RPMI8226 (cell line): ENCODE measurements at places on chromosomes 5 and 9.
A peak's percentile ranks its signal among the peaks of the same experiment; 100 is the strongest.

- DNase-seq, result no peak
Measured at GRCh38 chr9:104987743-104988142, 59.8 kb upstream of the ABCA1 start.

DNA sequence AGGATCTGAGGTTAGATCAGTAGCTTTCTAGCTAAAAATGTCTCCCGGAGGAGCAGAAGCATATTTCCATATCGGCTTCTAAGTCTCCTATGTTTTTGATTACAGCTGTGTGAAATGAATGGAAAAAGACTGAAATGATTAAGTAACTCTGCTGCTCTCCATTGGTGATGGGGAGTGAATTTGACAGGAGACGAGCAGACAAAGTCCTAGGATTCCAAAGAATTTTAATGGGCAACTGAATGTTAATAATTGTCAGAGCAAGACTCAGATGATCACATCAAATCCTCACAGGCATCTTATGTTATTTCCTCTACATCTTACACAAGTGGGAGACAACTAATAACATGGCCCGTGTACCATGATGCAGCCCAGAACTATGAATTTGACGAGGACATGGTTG, 66.8 kb downstream of the LIX1 start:
- DNase-seq, result no peak

DNA sequence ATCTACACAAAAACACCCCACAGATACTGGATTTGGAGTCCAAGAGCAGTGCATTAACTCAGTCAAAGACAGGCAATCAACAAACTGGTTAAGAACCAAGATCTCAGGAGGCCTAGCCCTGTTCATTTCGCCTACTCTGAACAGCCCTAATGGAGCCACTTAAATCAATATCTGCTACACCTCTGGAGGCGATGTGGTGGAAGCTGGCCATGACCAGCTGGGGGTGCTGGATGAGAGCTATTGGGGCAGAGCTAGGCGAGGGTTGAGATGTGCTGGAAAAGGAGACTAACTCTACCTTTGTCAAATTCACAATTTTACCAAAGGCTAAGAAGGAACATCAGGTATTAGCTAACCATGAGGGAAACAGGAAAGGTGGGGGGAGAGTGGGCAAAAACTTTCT, 23.3 kb upstream of the ARSB start:
- DNase-seq, result no peak

DNA sequence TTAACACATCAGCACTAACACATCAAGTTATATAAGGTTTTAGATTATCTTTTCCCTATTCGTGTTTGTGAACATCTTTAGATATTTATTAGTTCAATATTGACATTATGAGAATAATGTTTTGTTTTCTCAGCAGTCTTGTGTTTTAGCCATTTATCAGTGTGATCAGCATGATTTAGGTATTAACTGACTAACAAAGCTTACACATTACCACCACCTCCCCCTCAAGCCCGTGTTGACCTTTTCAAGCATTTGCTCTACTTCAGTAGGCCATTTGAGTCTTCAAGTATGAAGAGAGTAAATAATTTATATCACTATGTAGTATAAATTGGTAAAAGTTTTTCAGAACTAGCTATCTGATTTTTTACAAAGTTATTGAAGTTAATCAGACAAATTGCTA, 6.9 kb downstream of the PBX3 start:
- no peak for DNase-seq

DNA sequence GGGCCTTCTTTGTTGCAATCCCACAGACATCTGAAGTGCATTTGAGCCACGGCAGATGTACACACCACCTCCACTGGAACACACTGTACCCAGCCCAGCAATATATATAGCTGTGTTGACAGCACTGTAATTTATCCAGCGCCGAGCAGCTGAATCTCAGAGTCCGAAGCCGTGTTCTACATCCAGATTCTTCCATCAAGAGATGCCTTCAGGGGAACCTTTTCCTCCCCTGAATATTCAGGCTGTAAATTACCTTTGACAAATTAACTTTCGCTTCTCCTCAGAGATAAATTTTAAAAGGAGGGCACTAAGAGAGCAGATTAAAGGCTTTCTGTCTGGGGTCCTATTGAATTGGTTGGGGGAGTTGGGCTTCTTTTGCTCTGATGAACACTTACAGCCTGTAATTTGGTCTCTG, 76.4 kb downstream of the ROR2 start:
- DNase-seq, result no peak

GRCh38 chr9:37026931-37027581, 7.0 kb downstream of the PAX5 start:
- DNase-seq, result no peak

DNA sequence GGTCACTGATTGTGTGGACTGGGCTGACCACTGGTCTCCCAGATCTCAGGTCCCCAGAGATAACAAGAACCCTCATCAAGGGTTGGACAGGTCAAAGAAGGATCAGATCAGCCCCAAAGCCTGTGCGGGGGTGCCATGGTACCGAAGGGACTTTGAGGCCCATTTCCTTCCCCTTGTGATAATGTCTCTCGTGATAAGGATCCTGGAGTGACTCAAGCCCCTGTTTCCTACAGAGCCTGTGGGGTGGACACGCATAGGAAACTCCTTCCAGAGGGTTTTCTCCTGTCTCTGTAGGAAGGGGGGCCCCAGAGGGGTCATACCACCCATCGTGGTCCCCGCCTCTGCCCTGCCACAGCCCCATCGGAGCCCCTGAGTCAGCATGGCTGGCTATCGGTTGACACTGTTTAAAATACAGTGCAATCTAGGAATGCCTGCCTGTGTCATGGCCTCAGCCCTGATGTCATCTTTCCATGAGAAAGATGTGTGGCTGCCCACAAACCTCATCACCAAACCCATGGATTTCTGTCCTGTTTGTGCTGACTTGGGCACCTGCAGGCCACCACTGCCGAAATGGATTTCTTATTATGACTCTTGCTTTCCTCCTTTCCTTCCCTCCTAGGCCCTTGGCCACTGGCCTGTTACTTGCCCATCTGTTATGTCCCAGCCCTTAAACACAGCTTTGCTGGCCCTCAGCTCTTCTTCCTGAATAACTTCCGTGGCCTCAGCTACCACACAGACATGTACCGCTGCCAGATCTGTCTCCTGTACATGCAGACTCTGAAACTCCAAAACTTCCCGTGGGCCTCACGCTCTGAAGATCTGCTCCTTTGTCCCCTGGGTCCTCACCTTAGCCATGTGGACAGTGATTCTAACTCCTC, 2.9 kb upstream of the CSF2 start:
- no peak for DNase-seq

GRCh38 chr9:134314950-134315715, 11.1 kb upstream of the RXRA start:
- DNase-seq, result no peak

GRCh38 chr9:34896112-34896511, 62.0 kb upstream of the PHF24 start:
- DNase-seq, result peak; percentile 3

- peak; percentile 46 for DNase-seq
Measured at GRCh38 chr9:133604214-133604613, 5.0 kb downstream of the FAM163B start.

DNA sequence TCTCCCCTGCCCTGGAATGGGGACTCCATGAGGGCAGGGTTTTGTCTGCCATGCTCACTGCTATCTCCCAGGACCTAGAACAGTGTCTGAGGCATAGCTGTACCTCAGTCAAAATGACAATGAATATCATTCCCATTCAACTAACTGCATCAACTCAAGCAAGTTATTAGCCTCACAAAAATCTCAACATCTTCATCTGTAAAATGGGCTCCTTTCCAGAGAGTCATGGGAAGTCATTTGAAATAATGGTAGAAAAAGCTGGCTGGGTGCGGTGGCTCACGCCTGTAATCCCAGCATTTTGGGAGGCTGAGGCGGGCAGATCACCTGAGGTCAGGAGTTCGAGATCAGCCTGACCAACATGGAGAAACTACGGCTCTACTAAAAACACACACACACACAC, 9.4 kb downstream of the SH2D3C start:
- DNase-seq, result no peak

- DNase-seq, result no peak
Measured at GRCh38 chr9:34809504-34810186, 99.7 kb upstream of the CCL21 start.

- DNase-seq, result no peak
Measured at GRCh38 chr9:99579964-99580363, 241.7 kb upstream of the NR4A3 start.

DNA sequence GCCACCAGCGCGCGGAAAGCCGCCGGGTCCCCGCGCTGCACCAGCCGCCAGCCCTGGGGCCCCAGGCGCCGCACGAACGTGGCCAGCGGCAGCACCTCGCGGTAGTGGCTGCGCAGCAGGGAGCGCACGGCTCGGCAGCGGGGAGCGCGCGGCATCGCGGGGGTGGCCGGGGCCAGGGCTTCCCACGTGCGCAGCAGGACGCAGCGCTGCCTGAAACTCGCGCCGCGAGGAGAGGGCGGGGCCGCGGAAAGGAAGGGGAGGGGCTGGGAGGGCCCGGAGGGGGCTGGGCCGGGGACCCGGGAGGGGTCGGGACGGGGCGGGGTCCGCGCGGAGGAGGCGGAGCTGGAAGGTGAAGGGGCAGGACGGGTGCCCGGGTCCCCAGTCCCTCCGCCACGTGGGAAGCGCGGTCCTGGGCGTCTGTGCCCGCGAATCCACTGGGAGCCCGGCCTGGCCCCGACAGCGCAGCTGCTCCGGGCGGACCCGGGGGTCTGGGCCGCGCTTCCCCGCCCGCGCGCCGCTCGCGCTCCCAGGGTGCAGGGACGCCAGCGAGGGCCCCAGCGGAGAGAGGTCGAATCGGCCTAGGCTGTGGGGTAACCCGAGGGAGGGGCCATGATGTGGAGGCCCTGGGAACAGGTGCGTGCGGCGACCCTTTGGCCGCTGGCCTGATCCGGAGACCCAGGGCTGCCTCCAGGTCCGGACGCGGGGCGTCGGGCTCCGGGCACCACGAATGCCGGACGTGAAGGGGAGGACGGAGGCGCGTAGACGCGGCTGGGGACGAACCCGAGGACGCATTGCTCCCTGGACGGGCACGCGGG, at the start of gene TERT:
Gene TERT, minus strand, starts transcription at position 234 of the 815 bp plus-strand sequence. Its CDS starts 79 bp downstream, at position 155.
- DNase-seq, result peak; percentile 85

DNA sequence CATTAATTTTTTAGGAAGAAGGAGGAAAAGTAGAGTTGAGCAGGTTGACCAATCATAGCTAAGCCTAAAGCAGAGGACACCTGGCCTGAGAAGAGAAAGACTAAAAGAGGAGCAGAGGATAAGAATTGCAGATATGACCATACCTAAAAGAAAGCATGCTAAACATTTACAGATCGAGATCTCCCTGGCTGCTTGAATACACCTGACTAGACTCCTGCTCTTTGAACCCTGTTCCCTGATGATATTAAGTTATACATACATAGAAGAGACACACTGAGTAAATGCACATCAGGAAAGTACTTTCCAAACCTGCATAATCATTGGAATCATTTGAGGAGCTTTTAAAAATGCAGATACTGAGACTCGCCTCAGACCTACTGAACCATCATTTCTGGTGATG, 232.3 kb upstream of the ELL2 start:
- no peak for DNase-seq

DNA sequence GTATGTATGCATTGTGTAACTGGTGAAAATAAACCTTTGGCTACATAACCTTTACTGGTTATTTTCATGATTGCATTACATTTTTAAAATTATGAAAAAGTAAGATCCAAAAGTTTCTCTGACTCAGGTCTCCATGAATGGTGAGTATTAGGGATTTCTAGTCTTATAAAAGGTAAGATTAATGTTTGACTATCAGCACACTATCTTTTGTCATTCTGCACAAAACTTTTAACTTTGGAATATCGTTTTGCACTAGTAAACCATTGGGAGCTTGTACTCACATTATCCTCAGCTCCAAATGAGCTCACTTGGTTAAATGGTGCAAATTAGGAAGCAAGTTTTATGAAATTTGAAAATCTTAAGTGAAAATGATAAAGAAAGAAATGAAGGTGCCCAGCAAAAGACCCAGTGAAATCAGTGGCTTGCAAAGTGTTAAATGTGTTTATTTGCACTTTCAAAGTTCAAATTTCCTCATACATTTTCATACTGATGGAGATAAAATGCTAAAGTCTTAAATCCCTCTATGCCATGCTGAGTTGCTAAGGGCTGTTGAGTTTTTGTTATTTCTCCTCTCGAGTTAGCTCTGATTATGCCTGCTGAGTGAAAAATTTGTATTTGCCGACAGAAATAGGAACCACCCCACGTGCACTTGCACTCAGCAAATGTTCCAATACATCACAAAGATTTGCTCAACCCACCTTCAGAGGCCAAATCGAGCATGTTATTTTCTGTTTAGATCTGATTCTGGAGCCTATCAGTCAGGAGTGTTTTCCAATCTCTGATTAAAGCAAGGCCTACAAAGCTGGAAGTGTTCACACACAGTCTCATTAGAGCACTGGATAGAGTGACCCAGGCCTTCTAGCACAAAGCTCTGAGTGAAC, 885.7 kb downstream of the NR2F1-AS1 start:
- no peak for DNase-seq

DNA sequence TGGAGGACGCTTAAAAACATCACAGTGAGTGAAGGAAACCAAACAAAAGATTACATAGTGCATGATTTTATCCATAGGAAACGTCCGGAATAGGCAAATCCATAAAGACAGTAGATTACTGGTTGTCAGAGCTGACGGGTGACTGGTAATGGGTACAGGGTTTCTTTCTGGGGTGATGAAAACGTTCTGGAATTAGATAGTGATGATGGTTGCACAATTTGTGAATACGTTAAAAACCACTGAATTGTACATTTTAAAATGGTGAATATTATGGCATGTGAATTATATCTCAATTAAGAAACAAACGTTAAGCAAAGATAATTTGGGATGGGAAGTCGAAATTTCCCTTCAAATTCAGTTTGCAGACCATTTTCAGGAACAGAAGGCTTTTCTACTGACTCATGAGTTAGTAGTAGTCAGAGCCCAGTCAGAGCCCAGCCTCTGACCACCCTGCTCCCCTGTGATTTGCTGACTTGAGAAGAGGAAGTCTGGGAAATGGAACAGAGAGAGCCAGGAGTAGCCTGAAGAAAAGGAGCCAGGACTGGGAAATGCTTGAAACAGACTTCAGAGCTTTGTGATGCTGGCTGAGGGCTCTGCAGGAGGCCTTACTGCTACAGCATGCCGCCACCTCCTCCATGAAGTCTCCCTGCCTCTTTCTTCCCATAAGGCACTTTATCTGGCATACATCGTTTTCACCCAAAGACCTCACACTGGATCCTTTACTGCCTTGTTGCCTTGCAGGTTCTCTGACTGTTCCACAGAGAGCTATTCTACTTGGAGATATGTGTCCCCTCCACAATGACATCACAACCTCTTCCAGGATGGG, 46.4 kb upstream of the CTNNA1 start:
- DNase-seq, result no peak

GRCh38 chr9:8860925-8861324, 1061.3 kb upstream of the DMAC1 start:
- no peak for DNase-seq

- DNase-seq, result no peak
Measured at GRCh38 chr5:3878267-3878666, 282.6 kb downstream of the IRX1 start.

- DNase-seq, result no peak
Measured at GRCh38 chr5:64680289-64680688, 10.0 kb upstream of the SHISAL2B start.

- DNase-seq, result no peak
Measured at GRCh38 chr5:33964132-33964700, 20.3 kb downstream of the SLC45A2 start.
